ENCODE measurements at places on chromosomes 16 and 17.
A peak's percentile ranks its signal among the peaks of the same experiment; 100 is the strongest.

DNA sequence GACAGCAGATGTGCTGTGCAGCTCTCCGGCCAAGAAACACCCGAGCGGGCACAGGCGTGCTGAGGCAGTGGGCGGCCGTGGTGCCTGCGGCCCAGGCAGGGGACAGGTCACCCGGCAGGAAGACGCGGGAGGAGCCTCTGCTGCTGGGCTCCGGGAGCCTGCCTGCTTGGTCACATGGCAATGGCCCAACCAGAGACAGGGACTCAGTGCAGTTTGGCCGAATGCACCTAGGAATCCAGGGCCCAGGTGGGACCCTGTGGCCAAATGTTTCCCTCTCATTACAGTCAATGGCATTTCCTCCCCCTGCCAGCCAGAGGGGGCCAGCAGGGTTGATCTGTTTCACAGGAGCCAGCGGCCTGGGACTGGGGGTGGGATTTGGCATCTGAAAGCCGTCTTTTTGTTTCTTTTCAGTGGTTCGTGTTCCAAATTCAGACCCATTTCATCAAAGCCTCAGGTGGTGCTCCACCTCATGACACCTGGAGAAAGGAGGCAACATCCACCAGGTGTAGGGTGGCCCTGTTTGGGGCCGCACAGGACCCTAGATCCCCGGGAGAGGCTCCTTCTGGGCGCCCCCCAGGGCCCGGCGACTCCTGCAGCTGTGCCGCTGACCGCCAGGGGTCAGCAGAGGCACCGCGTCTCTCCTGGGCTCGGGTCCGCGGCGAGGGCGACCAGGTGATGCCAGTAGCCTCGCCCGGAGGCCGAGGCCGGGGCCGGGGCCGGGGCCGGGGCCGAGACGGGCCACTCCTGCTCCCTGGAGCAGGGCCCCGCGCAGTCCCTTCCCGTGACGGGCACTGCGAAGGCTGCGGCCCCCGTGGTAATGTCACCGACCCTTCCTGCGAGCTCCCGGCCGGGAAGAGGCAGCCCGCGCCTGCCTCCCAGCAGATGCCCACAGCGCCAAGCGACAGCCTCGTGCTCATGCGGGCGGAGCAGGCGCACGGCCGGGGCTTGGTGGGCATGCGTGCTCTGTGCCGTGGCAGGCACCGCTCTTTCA lies 118.5 kb downstream of the C16orf78 start:
- DNase-seq, result peak; percentile 88

DNA sequence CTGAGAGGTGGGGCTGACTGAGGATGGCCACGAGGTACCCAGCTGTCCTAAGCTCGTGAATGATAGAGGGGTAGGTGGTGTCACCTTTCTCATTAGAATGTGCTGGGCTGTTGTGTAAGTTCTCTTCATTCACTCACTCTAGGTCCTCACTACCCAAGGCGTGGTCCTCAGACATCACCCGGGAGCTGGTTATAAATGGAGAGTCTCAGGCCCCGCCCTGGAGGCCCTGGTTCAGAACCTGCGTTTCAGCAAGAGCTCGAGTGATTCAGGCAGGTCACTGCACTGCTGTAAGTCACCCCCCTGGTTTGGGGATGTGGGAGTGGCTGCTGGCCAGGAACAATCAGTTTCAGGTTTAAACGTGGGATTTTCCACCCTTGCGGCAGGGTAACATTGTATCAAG lies 139.8 kb downstream of the FOXL1 start:
- no peak for DNase-seq

DNA sequence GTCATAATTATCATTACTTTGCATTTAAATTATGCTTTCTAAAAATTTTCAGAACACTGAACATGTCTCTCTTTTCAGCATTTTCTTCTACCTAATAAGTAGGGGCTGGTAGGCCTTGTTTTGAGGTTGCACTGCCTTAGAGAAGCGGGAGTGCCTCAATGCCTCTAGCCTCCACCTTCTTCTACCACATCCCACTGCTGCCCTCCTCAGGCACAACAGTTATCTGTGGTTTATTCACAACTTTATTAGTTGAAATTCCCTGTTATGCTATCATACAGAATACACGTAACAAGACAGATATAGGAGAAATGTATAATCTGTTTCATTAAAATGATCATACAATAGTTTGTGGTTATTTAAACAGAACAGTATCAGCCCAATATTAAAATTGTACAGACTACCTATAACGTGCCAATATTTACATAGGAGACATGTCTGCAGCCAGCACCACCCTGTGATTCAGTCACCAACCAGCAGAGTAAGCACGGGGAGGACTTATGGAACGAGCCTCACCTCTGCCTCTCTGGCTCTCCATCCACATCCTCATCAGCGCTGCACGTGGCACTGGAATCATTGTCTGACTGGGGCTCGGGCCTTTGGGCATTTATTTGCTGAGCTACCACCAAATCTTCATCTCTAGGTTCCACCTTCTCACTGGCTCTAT lies 101.2 kb downstream of the TTC19 start:
- DNase-seq, result no peak

DNA sequence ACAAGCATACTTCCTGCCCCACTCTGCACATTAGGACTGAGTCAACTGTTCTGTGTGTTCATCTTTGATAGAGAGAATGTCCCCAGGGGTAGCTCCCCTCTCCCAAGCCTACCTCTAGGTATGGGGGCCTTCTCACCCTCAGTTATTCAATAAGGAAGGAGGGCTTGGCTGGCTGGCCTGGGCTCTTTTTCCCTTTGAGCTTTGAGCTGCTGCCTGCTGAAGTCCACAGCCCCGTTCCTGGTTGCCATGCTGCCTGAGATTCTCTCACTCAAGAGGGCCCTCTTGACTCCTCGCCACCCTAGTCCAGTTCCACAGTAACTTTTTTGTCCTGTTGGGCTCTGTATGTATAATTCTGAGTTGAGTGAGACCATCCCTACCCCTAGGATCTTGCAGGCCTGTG lies 5.1 kb downstream of the B3GNT9 start:
- no peak for DNase-seq

- DNase-seq, result no peak
Observed at GRCh38 chr17:40916366-40916765, 21.1 kb downstream of the KRT23 start.

DNA sequence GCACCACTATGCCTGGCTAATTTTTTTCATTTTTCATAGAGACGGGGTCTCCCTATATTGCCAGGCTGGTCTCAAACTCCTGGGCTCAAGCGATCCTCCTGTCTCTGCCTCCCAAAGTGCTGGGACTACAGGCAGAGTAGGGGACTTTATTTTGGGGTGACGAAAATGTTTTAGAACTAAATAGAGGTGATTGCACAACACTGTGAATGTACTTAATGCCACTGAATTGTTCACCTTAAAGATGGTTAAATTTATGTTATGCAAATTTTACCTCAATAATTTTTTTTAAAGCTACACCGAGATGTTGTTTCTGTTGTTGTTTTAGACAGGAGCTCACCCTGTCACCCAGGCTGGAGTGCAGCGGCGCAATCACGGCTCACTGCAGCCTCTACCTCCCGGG lies 111.9 kb upstream of the SEC14L1 start:
- DNase-seq, result no peak

GRCh38 chr17:50931144-50931908 lies 65.2 kb upstream of the TOB1 start:
- DNase-seq, result peak; percentile 87

- DNase-seq, result no peak
Observed at GRCh38 chr16:30053376-30054015, 12.1 kb upstream of the ALDOA start.

DNA sequence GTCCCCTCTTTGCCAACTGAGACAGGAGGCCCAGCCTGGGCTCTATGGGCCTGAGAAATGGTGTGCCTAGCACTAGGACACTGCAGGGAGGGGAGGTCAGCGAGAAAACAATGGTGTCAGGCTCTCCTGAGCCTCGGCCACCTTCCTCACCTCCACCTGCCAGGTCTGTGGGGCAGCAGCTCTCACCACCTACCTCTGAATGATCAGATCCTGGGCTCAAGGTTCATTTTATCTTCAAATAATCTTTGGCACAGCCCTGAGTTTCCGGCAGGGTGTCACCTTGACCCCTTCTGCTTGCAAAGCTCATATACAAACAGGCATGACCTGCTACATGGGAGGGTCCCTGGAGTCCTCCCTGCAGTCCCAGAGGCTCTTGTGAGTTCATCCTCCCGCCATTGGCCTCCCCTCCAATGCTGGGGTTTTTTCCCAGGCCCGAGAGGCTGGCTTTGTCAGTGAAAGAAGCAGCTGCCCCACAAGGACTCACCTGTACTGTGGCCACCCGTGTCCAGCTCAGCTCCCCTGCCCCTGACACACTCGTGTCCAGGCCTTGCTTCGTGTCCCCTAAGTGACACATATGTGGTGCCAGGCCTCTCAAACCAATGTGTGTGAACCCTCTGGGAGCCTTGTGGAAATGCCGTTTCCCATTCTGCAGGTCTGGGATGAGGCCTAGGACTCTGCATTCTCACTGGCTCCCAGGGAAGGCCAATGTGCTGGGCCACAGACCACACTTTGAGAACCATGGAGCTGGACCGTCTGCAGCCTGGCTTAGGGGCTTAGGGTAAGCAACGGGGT lies 176.8 kb upstream of the CIBAR2 start:
- no peak for DNase-seq

GRCh38 chr17:80683625-80684104 lies 139.0 kb downstream of the RPTOR start:
- no peak for DNase-seq

DNA sequence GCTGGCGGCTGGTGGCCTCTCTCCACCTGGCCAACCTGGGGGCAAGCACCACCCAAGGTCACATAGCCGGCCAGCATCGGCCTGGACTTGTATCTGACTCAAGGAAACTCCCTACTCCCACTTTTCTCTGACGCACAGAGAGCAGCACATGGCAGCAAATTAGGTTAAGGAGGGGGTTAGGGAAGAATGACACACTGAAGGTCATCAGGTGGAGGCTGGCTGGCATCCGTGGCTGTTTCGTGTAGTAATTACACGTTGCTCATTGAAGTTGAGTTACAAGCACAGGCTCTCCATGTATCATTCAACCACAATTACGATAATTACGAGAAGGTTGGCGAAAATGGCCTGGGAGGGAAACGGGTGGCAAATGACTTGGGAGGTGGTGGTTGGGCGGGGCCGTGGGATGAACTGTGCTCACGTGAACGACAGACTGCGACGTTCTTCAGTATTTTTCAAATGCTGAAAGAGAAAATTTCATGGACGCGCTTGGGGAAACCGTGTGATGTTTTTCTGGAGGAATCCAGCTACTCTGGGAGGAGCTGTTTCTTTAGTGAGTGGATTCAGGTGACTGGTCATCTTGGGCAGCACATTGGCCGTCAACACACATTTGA lies 4.0 kb upstream of the METRNL start:
- DNase-seq, result no peak

DNA sequence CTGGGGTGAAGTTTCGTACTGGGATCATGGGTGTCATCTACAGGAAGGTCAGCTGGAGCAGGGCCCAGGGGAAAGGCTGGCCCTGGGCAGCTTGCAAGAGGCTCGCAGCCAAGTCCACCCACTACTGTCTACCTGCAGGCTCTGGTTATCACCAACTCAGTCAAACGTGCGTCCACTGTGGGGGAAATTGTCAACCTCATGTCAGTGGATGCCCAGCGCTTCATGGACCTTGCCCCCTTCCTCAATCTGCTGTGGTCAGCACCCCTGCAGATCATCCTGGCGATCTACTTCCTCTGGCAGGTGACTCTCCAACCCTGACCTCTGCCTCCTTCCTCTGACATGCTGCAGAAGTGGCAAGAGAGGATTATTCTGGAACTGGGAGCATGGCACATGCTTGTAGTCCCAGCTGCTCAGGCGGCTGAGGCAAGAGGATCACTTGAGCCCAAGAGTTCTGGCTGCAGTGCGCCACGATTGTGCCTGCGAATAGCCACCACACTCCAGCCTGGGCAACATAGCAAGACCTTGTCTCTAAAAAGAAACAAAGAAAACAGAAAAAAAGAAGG lies 29.2 kb downstream of the ABCC3 start:
- no peak for DNase-seq

GRCh38 chr16:48025359-48025758 lies 130.4 kb downstream of the ABCC12 start:
- DNase-seq, result no peak

- DNase-seq, result no peak
Observed at GRCh38 chr17:82865774-82866395, 26.1 kb upstream of the ZNF750 start.

DNA sequence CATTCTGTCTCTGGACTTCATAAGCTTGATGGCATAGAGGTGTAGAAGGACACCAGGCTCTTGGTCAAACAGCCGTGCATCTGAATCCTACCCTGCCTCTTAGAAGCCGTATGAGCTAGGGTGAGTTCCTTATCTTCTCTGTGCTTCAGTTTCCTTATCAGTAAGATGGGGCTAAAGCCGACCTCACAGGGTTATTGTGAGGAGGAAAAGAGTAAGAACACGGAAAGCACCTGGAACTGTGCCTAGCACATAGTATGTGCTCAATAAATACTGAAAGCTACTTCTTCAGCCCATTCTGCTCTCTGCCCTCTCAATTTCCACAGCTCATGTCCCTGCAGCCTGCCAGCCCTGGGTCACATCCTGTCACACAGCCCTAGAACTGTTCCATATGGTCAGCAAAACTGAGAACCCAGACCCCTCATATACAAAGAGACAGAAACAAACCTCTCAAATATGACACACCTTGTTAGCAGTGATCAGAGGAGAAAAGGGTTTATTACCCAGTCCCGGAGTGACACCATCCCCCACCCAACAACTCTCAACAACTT lies 17.0 kb upstream of the UBTF start:
- no peak for DNase-seq

DNA sequence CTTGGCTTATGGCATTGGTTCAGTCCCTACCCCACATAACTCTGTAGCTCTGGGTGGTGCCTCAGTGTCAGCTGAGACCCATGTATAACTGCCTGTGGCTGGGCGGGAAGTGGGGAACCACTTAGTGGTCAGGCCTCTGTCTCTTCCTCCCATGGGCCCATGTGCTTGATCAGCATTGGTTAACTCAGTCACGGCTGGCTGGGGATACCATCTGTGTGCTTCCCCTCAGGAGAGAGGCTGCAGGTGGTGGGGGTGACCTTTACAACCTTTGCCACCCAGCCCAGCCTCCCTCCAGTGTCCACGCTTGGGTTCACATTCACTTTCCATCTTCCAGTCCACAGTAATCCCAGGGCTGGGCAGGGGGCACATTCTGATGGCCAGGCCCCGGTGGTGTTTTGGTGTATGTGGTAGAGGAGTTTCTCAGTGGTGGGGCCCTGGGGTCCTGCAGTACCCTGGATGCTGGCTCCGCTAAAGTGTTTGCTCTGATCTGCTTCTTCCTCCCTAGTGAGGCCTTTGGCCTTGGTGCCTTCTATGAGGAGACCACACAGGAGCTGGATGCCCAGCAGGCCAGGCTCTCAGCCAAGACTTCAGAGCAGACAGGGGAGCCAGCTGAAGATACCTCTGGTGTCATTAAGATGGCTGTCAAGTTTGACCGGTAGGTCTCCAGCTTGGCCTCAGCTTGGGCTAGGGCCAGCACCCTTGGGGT lies 10.2 kb upstream of the NFATC3 start:
- no peak for DNase-seq

- no peak for DNase-seq
Observed at GRCh38 chr17:73420897-73421296, 109.1 kb upstream of the CDC42EP4 start.
